Stimulated activated CD8-positive, alpha-beta memory T cell treated with anti-CD3 and anti-CD28 coated beads, Interleukin-2, amount 100 ng/mL, for 1 hour (primary cell): ENCODE measurements at places on chromosomes 5 and 9.

DNA sequence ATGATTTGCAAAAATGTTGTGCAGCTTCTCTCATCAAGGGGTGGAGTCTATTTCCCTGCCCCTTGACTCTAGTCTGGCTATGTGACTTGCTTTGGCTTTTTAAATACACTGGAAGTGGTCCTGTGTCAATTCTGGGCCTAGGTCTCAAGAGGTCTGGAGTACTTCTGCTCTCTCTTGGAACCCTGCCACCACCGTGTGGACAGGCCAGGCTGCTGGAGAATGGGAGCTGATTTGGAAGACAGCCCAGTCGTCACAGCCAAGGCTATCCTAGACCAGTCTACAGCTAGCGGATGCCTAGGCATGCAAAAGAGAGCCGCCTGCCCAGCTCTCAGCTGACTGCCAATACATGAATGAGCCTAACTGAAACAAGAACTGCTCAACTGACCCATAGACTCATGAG, 56.7 kb upstream of the CLINT1 start:
- DNase-seq = no peak

- no peak for DNase-seq
Observed at GRCh38 chr5:100641833-100642232, 106.7 kb downstream of the FAM174A start.

DNA sequence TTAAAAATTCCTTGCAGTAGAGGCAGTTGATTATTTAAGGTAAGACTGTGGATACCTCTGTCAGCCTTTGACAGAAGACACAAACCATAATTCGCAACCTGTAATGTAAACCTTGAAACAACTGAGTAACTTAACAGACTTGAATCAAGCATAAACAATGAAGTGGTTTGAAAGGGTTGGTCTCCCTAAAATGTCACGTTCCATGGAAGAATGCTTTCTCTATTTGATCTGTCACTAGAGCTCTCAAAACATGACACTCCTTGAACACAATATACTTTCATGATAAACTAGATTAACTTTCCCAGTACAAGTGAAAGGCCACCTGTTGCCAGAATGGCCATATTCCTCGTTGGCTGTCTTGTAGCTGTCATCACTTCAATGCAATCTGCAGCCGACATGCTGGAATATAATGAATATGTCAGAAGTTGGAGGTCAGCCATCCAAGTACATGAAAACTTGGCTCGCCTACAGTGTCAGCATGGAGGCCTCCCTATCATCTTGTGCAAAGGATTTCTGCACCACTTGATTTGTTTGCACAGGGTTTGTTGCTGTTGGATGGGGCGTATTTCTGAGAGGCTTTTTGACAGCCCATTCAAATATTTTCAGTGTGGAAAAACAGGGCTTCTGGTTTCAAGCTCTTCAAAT, 228.0 kb downstream of the TLE4 start:
- DNase-seq = no peak

DNA sequence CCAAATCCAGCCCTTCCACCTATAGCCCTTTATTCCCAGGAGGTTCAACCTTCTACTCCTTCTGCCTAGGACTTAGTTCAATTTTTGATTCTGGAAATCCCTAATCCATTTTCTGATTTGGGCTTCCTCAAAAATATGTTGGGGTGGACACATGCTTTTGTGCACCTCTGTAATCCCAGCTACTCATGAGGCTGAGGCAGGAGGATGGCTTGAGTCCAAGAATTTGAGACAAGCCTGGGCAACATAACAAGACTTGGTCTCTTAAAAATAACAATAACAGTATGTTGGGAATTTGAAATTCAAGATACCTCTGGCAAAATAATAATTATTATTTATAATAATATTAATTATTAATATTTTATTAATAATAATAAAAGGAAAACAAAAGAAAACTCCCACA, 188.7 kb upstream of the TLE4 start:
- DNase-seq = no peak

- DNase-seq = no peak
Observed at GRCh38 chr5:103744159-103744558, 181.6 kb upstream of the NUDT12 start.

DNA sequence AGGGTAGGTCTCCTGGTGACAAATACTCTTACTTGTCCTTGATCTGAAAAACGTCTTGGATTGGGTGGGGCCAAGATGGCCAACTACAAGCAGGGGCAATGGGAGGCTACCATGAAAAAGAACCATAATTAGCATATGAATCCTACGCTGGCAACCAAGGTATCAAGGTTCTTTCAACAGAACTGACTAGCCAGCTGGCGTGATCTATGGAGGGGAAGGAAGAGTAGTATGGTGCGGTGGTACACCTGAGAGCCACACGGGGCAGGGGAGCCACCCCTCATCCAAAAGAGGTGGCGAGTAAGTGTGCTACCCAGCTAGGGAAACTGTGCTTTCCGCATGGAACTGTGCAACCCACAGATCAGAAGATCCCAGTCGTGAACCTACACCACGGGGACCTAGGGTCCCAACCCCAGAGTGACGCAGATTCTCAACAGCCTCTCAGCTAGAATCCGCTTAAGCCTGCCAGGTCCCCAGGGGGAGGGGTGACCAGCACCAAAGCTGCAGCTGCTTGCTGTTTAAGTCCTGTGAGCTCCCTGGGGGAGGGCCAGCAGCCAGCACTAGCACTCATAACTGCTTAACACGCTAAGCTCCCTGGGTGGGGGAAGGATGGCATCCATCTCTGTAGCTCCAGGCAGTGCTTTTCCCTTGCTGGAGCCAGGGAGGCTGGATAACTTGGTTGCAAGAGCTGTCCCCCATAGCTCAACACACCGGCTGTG, 334.8 kb downstream of the FBXL17 start:
- DNase-seq = no peak

DNA sequence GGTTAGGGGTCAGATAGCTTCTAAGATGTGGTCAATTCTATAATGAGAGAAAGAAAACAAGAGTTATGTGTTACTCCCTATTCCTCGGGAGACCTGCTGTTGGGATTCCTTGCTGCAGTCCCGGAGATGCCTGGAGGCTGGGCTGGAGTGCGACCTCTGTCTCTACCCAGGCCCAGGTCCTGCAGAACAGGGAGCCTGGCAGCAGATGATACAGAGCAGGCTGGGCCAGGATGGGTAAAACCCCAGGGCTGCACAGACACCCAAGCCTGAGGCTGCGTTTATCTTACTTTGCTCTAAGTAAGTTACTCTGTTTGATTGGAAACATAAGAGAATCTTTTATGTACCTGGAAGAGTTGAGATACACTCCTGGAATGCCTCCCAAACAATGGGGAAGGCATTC, 26.9 kb upstream of the FAM120AOS start:
- no peak for DNase-seq

DNA sequence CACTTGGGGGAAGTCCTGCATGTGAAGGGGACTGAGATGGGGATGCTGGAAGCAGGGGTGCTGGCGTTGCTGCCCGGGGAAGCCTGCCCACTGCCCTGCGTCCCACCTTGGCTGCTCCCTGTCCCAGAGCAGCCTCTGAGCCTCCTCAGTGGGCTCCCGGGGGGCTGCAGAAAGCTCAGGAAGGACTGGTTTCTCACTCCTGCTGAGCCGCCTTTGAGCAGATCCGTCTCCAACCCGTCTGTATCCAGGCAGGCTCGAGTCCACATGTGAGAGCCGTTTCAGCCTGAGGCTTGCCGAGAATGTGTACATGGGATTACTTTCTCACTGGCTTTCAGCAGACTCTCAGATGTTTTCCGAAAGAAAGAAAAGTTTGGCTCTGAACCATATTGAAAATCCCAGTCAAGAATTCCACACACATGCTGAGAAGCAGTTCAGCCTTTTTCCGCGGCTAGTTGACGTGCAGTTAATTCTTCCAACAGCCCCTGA, 95.3 kb upstream of the COL5A1 start:
- no peak for DNase-seq

DNA sequence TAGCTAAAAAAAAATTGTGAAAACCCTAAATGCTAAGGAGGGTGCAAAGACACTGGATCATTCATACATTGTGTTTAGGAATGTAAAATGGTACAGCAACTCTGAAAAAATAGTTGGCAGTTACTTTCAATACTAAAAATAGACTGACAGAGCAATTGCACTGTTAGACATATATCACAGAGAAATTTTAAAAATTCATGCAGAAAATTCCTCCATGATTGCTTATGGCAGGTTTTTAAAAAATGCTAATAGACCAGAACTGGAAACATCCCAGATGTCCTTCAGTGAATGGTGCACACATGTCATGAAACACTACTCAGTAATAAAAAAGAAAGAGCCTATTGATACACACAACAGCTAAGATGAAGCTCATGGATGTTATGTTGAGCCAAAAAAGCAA, 349.8 kb upstream of the DAB2 start:
- DNase-seq = no peak

DNA sequence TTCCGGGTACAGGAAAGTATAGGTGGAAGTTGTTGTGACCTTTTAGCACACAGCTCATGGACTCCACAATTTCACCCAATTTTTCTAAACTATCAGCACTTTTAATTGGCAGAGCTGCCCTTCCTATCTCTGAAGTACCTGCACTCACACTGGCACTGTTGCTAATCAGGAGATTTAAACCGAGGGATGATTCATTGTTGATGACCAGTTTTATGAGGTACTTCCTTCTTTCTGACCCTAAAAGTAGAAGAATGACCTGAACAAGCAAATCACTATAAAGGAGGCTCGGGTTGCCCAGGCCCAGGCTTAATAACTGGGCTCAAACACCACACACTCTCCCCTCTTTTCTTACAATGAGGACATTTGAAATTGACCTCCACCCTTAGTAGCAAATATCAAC, 105.9 kb downstream of the KCNN2 start:
- no peak for DNase-seq

DNA sequence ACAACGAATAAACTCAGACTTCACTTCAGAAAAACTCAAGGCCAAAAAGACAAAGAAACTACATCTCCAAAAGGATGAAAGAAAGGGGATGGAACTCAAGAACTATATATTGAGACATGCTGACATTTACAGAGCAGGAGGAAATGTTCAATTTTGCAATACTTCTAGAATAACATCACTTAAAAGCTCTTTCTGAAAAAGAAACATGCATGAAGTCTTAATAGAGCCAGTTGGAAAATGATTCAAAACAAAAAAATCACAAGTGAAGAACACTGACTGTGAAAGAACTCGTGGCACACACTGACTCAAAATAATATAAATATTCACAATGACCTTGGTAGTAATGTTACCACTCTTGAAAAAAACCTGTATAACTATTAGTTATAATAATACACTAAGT, 267.8 kb upstream of the NREP start:
- no peak for DNase-seq

- no peak for DNase-seq
Observed at GRCh38 chr9:18611971-18612370, 138.0 kb downstream of the ADAMTSL1 start.

DNA sequence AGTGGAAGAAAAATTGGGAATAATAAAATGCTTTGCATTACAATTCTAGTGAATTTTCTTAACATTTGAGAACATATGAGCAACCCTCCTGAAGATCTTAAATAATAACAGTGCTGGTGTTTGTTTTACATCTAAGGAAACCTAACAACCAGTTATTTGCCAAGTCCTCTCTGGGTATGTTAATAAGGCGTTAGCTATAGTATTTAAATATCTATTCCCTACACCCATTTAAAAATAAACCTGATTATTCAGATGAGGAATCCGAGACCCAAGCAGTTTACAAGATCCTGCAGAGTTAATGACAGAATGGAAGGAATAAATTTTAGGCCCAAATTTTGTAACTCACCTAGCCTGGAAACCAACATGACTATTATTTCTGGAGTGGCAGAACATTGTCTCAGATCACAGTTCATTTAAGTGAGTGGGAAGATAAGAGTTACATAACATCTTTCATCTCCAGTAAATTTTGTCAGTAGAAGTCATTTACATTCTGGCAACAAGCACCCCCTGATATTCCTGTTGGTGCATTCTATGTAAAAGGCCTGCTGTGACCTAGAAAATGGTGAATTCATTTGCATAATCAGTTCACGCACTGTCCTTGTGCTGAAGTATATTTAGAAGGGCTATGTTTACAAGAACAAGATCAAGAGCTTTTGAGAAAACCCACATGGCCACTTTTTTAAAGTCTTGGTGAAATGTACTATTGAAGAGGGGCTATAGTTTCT, 148.2 kb downstream of the COX7C start:
- no peak for DNase-seq

GRCh38 chr5:167850911-167851310, 440.5 kb upstream of the WWC1 start:
- no peak for DNase-seq

- no peak for DNase-seq
Observed at GRCh38 chr5:97067296-97067850, 75.0 kb downstream of the LIX1 start.

DNA sequence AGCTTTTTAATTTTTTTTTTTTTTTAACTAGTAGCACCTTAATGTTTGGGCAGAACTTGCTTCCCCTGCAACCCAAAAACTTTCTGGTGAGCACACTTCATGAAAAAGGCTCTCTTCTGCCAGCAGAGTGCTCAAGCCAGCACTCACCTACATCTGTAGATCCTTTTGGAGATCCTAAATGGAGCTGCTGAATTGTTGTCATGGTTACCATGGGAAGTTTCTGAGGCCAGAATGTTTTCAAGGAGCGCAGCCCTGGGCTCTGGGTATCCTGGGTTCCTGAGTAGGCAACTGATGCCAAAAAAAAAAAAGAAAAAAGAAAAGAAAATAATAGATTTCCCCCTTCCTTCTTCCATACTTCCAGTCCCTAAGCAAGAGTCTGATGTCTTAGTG, 3.1 kb upstream of the CPEB4 start:
- DNase-seq = no peak
